Colonic mucosa (tissue), 4 donors: ENCODE measurements at places on chromosomes 4 and X.

GRCh38 chr4:87802858-87803257, 3.5 kb downstream of the IBSP start:
- H3K4me3 ChIP-seq: no peak overlapping the region
- no peak for DNase-seq
- H3K27me3 ChIP-seq: no peaks in the 10 kb centered on the region
- H3K4me1 ChIP-seq: no peaks in the 10 kb centered on the region

GRCh38 chr4:24453951-24454350, 130.4 kb downstream of the DHX15 start:
- no peaks in the 10 kb centered on the region for H3K4me1 ChIP-seq
- no peak for DNase-seq
- no peaks in the 10 kb centered on the region for H3K27me3 ChIP-seq
- no peaks in the 10 kb centered on the region for H3K36me3 ChIP-seq
- H3K27ac ChIP-seq: no peak overlapping the region

DNA sequence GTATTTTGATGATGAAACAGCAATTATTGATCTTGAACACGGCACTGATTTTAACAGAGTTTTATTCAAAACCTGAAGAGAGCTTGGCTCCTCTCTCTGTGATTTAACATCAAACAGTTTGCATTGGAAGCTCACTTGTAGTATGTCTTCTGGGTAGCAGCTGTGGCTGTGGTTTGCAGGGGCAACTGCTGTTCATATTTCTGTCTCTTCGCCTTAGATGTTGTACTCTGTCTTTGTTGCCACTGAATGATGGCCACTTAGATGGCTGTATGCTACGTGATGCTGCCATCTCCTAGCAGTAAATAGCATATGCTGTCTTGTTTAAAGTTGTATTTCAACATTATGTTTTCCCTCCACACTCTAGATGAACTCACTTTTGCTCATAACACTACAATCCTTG, 1743.0 kb upstream of the TENM3 start:
- H3K4me1 ChIP-seq: no peaks in the 10 kb centered on the region
- H3K36me3 ChIP-seq: no peaks in the 10 kb centered on the region
- no peak overlapping the region for H3K4me3 ChIP-seq
- no peaks in the 10 kb centered on the region for H3K27me3 ChIP-seq

DNA sequence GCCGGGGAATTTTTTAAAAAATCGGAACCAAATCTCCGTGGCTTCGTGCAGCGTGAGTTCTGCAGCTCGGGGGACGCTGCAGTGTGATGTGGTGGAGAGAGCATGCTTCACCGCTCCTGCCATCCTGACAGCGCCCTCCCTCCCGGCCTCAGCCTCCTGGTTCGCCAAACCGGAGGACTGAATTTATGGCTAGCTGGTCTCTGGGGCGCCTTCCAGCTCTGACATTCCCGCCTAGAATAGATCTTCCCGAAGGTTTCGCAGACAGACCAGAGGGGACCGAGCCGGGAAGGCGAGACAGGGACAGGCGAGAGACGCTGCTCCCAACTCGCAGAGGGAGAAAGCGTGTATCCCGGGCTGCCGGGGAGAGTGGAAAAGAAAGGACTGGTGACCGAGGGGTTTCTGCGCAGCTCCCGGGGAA, 25.9 kb downstream of the HOPX start:
- H3K36me3 ChIP-seq: no peaks in the 10 kb centered on the region
- H3K27ac ChIP-seq: peak overlapping the region; percentile 50
- no peak for DNase-seq
- peaks cover 5% of the 10 kb centered on the region for H3K4me1 ChIP-seq
- H3K4me3 ChIP-seq: peak overlapping the region; percentile 45
- peaks cover 36% of the 10 kb centered on the region for H3K27me3 ChIP-seq

GRCh38 chr4:185654965-185655554, 119.8 kb upstream of the PDLIM3 start:
- H3K27me3 ChIP-seq: no peaks in the 10 kb centered on the region
- H3K27ac ChIP-seq: peak overlapping the region; percentile 36
- H3K4me1 ChIP-seq: peaks cover 3% of the 10 kb centered on the region
- DNase-seq: no peak
- no peak overlapping the region for H3K4me3 ChIP-seq

DNA sequence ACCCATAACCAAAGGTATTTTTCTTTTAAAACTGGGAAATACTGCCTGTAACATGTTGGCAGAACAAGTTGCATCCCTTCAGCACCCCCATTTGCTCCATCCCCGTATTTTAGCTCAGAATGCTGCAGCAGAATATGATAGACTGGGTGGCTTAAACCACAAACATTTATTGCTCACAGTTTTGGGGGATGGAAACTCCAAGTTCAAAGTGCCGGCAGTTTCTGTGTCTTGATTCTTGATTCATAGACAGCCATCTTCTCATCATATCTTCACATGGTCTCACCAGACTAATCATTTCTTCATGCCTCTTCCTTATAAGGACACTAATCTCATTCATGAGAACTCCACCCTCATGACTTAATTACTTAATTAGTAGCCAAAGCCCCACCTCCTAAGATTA, 10.5 kb upstream of the INPP4B start:
- H3K36me3 ChIP-seq: no peaks in the 10 kb centered on the region
- no peak overlapping the region for H3K27ac ChIP-seq
- no peak for DNase-seq
- H3K4me1 ChIP-seq: no peaks in the 10 kb centered on the region

DNA sequence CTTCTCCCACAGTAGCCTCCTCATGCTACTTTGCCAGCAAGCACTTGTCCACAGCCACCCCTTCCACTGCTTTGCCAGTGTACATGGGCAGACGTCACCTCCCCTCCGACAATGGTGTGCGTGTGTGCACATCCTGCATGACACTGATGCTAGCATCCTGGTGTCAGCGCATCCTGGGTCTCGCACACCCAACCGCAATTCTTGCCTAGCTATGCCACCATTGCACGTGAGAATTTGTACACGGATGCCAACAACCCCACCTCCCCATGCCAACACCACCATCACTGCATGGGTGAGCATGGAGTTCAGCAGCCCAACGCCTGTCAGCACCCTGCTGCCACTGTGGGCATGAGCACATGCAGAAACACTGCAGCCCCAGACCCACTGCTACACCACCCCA, 550.0 kb downstream of the STPG2 start:
- H3K27me3 ChIP-seq: no peaks in the 10 kb centered on the region
- no peaks in the 10 kb centered on the region for H3K36me3 ChIP-seq
- H3K4me3 ChIP-seq: no peak overlapping the region
- no peak overlapping the region for H3K27ac ChIP-seq
- no peaks in the 10 kb centered on the region for H3K4me1 ChIP-seq

DNA sequence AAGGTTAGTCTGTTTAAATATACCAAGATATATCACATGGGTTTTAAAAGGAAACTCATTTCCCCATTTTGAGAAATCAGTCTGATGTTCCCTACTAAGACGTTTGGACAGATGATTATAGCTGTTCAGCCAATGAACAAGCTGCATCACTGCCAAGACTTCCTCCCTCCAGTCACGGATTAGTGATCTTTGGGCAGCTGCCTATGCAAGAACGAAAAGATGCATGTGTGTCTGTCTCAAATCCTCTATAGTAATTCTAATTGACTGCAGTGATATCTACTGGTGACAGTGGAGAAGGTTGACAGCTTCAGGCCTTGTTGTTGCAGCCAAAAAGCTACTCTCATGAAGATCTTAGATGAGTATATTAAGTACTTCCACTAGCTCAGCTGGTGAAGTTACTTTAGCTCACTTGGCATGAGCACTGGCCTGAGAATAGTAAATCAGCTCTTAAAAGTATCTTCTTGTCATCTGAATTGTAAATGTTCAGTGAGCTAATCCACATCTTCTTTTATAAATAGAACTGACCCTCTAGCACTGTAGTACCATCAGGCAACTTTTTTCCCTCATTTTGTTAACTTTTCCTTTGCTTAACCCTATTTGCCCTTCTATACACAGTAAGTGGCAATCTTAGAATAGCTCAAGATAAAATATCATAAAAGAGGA, 134.5 kb upstream of the PCDH10 start:
- DNase-seq: no peak
- no peak overlapping the region for H3K4me3 ChIP-seq
- no peaks in the 10 kb centered on the region for H3K4me1 ChIP-seq
- no peaks in the 10 kb centered on the region for H3K36me3 ChIP-seq
- no peaks in the 10 kb centered on the region for H3K27me3 ChIP-seq
- H3K27ac ChIP-seq: no peak overlapping the region

- H3K27ac ChIP-seq: no peak overlapping the region
- H3K4me1 ChIP-seq: no peaks in the 10 kb centered on the region
- no peaks in the 10 kb centered on the region for H3K36me3 ChIP-seq
- DNase-seq: no peak
- H3K4me3 ChIP-seq: no peak overlapping the region
Measured at GRCh38 chrX:68420559-68420958, 12.7 kb downstream of the OPHN1 start.

DNA sequence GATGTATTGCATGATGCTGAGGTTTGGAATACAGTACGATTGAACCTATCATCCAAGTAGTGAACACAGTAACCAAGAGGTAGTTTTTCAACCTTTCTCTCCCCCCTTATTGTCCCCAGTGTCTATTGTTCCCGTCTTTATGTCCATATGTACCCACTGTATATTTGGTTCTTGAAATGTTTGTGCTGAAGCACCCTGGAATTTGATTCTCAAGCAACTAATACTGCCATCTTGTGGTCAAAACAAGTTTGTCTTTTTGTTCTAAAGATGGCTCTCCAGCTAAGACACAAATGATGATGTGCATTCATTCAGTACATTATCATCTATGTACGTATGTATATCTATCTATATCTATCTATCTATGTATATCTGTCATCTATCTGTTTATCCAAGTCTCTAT, 33.5 kb upstream of the DCX start:
- no peak overlapping the region for H3K4me3 ChIP-seq
- no peaks in the 10 kb centered on the region for H3K36me3 ChIP-seq
- no peak overlapping the region for H3K27ac ChIP-seq
- DNase-seq: no peak
- no peaks in the 10 kb centered on the region for H3K27me3 ChIP-seq
- H3K4me1 ChIP-seq: no peaks in the 10 kb centered on the region

DNA sequence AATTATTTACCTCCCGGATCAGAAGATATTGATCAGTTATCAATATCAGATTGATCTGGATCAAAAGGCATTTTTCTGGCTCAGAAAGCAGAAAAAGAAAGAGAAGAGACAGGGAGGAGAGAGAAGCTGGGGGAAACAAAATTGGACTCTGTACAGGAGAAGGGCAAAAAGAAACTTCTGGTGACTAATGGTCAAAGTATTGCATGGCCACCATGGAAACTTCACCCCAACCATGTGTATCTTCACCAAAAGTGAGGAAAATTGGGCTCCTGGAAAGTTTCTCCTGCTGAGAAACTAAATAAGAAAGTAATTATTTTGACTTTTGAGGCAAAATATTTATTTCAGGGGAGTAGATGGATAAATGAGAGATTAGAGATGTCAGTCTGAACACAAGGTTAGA, 33.9 kb downstream of the RNF150 start:
- no peak overlapping the region for H3K4me3 ChIP-seq
- no peaks in the 10 kb centered on the region for H3K36me3 ChIP-seq
- H3K4me1 ChIP-seq: no peaks in the 10 kb centered on the region
- DNase-seq: no peak

GRCh38 chrX:57596109-57596508, 4.3 kb downstream of the ZXDB start:
- DNase-seq: no peak
- no peak overlapping the region for H3K4me3 ChIP-seq
- H3K27ac ChIP-seq: no peak overlapping the region
- H3K4me1 ChIP-seq: no peaks in the 10 kb centered on the region

DNA sequence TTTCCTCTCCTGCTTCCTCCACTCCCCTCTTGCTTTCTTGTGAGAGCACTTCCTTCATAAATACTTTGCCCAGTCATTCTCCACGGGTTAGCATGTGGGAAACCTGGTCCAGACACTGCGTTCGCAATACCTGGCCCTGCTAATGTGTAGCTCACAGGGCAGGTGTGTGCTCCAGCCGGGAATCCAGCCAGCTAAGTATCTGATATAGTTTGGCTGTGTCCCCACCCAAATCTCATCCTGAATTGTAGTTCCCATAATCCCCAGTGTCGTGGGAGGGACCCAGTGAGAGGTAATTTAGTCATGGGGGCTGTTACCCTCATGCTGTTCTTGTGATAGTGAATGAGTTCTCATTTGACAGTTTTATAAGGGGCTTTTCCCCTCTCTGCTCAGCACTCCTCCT, 32.2 kb upstream of the STX18 start:
- H3K4me1 ChIP-seq: no peaks in the 10 kb centered on the region
- H3K36me3 ChIP-seq: no peaks in the 10 kb centered on the region
- no peak overlapping the region for H3K4me3 ChIP-seq
- DNase-seq: peak; percentile 31
- H3K27ac ChIP-seq: no peak overlapping the region

DNA sequence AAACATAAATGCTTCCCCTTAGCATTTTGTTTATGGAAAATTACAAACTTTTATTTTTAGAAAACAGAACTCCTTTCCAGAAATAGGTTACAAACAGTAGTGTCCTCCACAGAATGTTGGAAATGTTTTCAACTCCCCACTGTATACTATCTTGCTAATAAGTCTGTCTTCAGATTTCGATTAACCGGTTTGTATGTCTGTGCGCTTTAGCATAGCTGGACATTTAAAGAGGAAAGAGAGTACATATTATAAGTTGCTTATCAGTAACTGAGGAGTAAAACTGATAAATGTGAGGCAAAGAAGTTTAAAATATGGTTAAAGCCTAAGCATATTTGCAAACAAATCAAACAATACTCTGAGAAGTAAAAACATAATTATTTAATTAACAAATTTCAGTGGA, 3.4 kb downstream of the CXCL8 start:
- H3K36me3 ChIP-seq: no peaks in the 10 kb centered on the region
- no peak overlapping the region for H3K4me3 ChIP-seq
- H3K4me1 ChIP-seq: no peaks in the 10 kb centered on the region
- no peak overlapping the region for H3K27ac ChIP-seq
- DNase-seq: no peak
- H3K27me3 ChIP-seq: no peaks in the 10 kb centered on the region

DNA sequence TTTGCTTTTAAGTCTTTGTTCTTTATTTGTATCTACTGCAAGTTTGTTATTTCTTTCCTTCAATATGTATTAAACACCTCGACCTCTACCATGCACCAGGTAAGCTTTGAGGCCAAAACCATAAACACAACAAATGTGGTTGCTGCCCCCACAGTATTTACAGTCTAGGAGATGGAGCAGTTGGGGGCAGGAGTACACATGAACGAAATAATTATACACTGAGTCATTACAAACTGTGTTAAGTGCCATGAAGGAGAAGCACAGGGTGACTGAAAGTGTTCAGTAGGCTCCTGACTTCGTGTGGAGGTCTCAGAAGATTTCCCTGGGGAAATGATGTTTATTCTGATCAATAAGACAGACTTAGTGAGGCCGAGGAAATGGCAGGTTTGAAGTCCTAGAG, 30.3 kb downstream of the SLC25A43 start:
- no peaks in the 10 kb centered on the region for H3K4me1 ChIP-seq
- no peak for DNase-seq
- H3K27ac ChIP-seq: no peak overlapping the region
- no peak overlapping the region for H3K4me3 ChIP-seq

DNA sequence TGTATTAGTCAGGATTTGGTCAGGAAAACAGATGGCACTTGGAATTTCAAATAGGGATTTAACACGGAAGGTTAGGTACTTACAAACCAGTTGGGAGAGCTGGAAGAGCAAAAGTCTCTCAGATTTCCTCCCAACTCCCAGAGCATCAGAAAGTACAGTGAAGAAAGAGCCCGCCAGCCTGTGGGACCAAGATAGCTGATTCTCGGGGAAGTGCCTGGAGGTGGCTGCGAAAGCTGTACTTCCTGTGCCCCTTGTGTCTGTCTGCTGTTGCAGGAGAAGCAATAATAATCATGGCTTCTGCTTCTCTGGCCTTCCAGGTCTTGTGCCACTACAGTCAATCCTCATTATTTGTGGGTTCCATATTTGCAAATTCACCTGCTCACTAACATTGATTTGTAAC, 221.0 kb upstream of the BCOR start:
- H3K4me1 ChIP-seq: no peaks in the 10 kb centered on the region
- no peak overlapping the region for H3K27ac ChIP-seq
- H3K4me3 ChIP-seq: no peak overlapping the region
- no peaks in the 10 kb centered on the region for H3K36me3 ChIP-seq
- DNase-seq: no peak
- no peaks in the 10 kb centered on the region for H3K27me3 ChIP-seq
